ENCODE measurements at places on chromosomes 13 and 19.

DNA sequence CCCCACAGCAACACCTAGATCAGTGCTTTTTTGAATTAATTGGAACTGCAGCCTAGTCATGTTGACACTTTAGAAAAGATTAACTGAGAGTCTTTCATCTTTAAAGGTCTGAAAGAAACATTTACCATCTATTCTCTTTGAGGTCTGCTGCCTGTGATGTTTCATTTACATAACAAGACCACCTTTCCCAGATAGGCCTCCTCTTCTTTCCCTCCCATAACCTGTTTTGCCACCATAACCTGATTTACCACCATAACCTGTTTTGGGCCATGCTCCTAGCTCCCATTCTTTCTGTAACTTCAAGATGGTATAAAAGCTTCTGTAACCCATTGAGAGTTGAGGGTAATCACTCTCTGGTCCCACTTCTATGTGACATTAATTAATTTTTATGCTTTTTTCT lies 320.8 kb downstream of the PCDH20 start:
- no peak for DNase-seq

DNA sequence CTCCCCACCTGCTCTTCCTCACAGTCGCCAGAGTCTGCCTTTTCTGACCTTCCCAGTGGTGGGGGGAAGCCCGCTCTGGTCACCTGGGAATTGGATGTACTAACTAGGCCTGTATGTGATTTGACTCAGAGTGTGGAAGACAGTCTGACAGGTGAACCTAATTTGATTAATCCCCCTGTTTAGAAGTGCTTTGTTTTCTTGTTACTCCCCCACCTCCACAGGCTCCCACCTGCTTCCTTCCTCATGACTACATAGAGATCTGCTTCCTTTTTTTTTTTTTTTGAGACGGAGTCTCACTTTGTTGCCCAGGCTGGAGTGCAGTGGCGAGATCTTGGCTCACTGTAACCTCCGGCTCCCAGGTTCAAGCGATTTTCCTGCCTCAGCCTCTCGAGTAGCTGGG lies 44.0 kb downstream of the COG3 start:
- DNase-seq: no peak

DNA sequence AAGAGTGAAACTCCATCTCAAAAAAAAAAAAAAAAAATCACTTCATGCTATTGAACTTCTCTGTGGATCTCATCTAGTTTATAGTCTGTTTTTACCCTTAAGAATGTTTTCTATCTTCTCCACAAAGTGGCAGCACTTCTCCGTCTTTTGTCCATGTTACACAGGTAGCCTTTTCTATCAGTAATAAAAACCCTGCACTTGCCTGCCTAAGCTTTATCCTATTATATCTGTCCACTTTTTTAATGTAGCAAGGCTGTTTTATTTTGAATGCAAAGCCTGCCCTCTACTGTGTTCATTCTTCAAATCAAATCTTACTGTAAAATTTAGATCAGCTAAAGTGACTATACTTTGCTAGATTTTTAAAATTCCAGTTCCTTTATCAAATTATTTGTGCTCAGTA lies 124.0 kb downstream of the STOML3 start:
- DNase-seq: no peak

GRCh38 chr19:29952177-29952576 lies 10.1 kb downstream of the URI1 start:
- no peak for DNase-seq

DNA sequence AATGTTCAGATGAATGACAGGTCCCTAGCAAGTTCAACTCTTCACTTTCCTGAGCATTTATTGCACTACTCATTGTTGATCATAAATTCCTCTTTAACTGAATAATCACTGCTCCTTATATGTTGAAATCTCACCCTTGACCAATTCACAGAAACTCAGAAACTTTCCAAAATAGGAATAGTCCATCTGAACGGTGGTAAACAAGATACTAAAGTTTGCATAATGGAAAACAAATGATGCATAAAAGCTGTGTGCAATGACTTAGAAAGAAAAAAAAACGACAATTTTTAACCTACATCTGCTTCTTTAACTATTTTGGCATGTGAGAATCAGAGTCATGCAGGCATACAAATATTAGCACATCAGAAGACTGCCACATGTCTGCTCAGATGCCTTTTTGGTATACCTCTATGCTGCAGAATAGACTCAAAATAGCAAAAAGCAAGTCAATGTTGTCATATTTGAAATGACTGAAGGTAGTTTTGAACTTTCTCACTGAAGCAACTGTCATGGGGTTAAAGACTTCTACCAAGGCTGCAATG lies 34.8 kb downstream of the SLC10A2 start:
- no peak for DNase-seq

GRCh38 chr19:10003271-10003670 lies 7.0 kb downstream of the COL5A3 start:
- DNase-seq: no peak

- DNase-seq: peak; percentile 99
Observed at GRCh38 chr19:50329146-50329925, at the start of gene KCNC3. TSS of gene KCNC3 (minus strand) at chr19:50329377. CDS start at chr19:50329082, 295 bp downstream.

DNA sequence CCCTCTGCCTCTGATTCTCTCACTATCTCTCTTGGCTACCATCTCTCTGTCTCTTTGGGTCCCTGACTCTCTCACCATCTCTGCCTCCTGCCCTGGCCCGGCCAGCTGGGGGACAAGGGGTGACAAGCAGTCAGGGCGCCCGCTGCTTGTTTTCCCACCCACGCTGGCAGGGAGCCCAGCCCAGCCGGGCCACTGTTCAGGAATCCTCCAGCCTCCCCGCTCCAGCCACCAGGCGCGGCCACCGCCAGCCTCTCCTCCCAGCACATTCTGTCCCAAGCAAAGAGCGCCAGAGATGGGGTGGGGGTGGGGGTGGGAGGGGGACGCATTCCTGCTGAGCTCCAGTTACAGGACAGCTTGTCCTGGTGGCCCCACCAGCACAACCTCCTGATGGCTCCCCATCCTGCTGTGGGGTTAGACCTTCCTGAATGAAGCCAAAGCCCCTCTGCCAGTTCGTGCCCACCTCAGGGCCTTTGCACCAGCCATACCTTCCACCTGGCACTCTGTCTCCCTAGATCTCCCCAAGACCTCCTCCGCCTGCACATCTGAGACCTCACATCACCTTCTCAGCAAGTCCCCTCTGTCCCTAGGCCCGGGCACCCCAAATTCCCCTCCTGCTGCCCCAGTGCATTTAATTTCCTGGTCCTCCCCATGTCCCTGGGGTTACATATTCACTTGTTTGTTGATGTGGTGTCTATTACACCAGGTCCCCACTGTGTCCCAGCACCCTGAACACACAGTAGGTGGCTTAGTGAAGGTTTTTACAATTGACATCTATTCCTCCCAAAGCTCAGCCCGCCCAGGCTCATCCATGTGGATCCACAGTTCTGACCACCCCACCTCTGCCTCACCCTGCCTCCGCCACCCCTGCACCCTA lies 12.5 kb downstream of the ARRDC2 start:
- no peak for DNase-seq

DNA sequence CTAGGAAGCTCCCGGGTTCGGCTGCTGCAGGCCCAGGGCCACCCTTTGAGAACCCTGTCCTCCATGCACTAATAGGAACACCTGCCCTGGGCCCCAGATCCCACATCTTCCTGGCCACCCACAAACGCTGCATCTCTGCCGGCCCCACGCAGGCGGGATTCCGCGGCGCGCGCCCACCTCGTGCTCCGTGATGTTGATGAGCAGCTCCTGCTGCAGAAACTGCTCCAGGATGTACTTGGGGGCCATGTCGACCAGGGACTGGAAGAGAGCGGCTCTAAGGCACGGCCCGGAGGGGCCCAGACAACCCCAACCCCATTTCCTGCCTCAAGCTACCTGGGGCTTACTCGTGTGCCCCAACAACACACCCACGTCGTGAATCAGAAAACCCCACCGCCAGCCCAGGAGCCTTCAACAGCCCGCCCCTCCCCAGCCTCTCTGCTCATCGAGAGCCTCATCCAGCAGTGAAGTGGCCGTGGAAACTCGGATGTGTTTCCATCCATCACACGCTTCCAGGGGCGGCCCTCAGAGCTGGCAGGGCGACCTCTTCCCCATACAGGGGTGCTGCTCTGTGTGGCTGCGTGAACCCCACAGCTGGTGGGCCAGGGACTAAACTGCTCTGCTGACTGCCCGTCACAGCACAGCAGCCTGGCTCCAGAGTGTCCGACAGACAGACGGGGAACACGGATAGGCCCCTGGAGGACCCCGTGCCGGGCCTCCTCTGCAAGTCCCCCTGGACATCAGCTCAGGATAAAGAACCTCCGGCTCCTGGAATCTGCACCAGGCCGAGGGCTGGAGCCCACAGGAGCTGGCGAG lies 4.2 kb downstream of the POLR2E start:
- DNase-seq: no peak

DNA sequence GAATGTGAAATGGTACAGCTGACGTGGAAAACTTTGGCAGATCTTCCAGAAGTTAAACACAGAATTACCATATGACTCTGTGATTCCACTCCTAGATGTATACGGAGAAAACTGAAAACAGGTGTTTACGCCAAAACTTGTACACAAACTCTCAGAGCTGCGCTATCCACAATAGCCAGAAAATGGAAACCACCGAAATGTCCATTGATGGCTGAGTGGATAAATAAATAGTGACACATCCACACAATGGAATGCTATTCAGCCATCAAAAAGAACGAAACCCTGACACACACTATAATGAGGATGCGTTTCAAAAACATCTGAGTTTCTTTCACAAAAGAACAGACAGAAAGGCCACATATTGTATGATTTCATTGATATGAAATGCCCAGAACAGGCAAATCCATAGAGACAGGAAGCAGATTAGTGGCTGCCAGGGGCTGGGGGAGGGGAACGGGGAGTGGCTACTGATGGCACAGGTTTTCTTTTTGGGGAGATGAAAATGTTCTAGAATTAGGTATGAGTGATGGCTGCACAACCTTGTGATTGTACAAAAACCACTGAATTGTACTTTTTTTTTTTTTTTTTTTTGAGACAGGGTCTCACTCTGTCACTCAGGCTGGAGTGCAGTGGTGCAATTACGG lies 33.0 kb downstream of the IL12RB1 start:
- DNase-seq: no peak

GRCh38 chr13:102139626-102140025 lies 262.2 kb downstream of the FGF14 start:
- no peak for DNase-seq

DNA sequence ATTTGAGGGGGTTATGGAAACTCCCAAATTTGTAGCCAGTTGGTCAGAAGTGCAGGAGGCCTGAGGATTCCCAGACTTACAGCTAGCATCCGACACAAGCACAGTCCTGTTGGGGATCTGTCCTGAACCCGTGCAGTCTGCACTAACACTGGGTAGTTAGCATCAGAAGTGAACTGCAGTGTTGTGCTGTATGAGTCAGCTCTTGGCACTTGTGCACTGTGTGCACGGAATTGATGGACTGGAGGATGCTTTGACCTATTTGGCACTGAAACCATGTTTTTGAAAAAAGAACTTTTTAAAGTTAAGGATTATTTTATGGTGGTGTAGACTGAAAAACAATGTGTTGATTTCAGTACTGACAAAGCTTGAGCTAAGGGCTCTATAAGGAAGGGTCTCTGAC lies 279.0 kb downstream of the NHLRC3 start:
- no peak for DNase-seq

DNA sequence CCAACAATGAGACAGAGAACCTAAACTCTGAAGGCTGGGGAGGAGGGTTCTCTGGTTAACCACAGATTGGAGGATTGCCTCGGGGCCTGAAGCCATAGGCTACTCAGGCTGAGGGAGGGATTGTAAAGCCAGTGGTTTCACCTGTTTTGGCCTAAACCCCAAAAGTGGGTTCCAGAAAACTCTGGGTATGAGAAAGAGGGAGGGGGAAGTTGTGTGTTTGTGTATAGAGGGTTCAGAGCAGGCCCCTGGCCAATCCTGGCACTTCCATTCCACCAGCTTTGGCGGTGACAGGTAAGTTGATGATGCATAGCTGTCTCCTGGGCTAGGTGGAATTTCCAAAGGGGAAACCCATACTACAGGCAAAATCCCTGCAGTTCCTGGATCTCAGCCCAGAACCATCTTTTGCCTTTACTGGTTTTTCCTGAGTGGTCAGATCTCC lies 13.5 kb upstream of the CCDC97 start:
- no peak for DNase-seq

DNA sequence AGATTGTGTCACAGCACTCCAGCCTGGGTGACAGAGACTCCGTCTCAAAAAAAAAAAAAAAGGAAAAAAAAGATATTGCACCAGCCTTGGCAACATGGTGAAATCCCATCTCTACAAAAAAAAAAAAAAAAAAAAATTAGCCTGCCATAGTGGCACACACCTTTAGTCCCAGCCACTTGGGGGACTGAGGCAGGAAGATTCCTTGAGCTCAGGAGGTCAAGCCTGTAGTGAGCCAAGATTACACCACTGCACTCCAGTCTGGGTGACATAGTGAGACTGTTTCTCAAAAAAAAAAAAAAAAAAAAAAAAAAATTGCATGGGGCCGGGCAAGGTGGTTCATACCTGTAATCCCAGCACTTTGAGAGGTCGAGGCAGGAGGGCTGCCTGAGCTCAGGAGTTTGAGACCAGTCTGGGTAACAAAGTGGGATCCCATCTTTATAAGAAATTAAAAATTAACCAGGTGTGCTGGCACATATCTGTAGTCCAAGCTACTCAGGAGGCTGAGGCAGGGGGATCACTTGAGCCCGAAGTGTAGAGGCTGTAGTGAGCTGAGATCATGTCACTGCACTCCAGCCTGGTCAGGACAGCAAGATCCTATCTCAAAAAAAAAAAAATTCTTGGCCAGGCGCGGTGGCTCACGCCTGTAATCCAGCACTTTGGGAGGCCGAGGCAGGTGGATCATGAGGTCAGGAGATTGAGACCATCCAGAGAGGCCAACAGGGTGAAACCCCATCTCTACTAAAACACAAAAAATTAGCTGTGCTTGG lies 7.1 kb upstream of the HDGFL2 start:
- DNase-seq: no peak

DNA sequence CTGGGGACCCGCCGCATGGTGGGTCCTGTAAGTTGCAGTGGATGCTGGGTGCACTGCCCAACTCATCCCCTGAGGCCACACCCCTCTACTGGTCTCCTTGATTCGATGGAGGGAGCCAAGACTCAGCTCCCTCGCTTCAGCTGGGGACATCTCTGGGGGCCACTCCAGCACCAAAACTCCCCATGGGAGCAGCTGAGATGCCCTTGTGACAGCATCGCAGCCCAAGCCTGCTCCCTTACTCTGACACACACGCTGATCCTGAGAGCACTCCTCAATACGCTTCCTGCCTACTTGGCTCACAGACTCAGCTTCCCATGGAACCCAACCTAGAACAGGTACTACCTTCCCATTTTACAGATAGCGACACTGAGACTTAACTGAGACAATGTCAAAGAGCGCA lies 56.2 kb downstream of the PEPD start:
- DNase-seq: no peak

Data from stimulated activated CD4-positive, alpha-beta T cell treated with anti-CD3 and anti-CD28 coated beads, Interleukin-4, amount 100 ng/mL, for 48 hours (primary cell).